ENCODE measurements at places on chromosomes 12 and 14.
A peak's percentile ranks its signal among the peaks of the same experiment; 100 is the strongest.

DNA sequence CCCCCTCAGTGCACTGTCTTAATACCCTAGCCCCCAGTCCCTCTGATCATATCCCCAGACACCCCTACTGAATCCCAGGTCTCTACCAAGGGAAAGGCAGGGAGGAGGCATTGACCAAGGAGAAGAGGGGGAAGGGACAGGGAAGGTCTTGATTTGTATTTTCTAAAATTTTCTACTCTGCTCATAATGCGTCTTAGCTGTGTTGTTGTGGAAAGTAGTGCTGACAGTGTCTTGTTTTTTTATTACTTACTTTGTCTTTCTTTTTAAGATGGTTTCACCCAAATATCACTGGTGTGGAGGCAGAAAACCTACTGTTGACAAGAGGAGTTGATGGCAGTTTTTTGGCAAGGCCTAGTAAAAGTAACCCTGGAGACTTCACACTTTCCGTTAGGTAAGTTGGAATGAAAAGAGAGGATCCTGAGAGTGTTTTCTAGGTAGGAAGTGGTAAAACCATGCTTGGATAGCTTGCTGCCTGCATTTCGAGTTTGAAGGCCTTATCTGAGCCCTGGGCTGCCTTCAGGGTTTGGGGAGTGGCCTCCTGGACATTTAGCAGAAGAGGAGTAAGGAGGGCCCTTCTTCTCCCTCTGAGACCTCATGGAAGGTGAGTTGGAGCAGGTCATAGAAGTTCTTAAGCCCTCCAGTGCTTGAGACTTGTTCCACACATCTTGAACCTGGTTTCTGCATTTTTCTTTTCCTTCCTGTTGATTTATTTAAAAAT, 27.4 kb downstream of the PTPN11 start:
- no peak for DNase-seq

GRCh38 chr12:93098077-93098476, 169.0 kb upstream of the EEA1 start:
- DNase-seq = no peak

GRCh38 chr12:93242154-93242972, 135.4 kb upstream of the NUDT4 start:
- no peak for DNase-seq

GRCh38 chr12:52850681-52851080, 1.9 kb upstream of the KRT78 start:
- no peak for DNase-seq

DNA sequence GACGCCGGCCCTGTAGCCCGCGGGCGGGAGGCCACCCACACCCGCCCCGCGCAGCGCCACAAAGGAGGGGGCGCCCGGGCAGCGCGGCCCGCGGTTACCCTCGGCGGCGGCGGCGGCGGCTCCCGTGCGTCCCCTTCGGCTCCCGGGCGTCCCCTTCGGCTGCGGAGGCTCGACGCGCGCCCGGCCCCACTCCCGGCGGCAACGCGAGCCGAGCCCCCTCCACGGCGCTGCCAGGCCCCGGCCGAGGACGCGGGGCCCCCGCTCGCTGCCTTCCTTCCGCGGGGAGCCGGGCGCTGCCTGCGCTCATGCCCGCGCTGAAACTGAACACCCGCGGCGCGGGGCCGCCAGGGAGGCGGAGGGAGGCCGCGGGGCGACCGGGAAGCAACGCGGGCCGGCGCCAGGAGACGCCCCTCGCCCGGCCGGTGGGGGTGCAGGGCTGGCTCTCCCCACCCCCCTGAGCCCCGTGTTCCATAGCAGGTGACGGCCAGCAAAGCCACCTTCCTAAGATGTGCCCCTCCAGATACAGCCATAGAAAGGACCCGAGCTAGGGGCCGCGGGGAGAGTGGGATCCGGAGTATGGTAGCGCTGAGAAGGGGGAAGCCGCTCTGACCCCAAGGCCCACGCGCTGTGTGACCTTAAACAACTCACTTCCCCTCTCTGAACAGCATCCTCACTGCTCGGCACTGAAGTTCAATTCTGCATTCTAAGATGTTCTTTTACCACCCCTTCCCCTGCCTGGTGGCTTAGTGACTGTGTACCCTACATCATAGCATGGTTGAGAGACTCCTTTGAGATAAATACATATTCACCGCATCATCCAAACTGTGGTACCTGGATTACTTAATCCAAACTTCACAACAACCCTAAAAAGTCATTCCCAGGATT, 42.8 kb downstream of the KDM2B start:
- peak; percentile 64 for DNase-seq

DNA sequence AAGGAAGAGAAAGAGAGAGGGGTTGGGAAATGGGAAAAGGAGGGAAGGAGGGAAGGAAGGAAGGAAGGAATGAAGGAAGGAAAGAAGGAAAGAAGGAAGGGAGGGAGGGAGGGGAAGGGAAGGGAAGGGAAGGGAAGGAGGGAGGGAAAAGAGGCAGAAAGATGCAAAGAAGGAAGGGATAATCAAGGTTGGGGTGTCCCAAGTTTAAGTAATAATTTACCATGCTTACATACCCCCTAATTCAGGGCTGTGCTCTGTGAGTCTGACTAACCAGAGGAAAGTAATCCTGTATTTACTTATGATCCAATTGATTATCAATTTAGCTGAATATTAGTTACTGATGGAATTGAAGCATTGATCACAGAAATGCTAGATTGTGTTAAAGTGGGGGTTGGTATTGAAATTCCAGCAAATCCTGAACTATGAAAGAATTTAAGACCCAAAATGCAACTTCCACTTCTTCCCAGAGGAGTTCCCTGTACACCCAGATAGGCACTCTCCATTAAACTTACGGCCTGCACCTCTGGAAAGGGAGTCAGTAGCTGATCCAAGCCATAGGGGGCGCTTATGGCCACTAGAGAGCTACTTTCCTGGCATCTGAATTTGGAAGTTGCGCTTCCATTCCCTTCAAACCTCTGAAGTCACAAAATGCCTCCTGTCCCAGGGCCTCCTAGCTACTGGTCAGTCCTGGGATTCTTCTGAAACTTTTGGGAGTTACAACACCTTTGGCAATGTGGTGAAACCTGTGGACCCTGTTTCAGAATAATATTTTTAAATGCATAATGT, 162.7 kb upstream of the PWP1 start:
- no peak for DNase-seq

GRCh38 chr12:130673036-130673705, 42.9 kb downstream of the RIMBP2 start:
- DNase-seq = no peak

DNA sequence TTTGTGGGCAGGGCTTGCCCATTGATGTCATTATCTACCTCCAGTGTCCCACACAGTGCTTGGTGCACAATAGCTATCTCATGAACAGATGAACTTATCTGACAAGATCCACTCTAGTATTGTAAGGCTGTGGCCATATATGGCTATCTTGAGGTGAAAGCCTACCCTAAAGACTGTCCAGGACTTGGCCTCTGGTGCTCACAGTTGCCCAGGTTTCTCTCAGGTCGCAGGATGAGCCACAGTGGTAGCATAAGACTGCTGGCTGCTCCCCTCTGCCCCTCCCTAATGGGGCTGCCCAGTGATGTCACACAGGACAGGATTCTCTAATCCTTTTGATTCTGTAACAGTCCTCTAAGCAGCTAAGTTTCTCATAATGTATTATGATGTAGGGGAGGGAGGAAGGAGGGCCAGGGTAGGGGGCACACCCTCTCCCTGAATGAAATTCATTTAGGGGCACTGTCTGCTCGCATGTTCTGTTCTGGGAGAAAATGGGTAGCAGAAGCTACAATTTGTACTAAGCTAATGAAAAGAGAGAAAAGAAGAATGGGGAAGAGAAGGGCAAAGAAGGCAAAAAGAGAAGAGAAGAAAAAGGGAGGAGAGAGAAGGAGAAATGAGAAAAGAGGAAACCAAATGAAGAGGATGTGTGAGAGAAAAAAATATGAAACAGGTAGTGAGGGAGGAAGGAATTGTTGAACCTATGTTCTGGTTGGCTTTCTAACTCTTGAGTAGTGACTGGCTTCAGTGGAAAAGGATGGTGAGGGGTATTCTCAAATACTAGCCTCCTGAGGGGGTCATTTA, 3.4 kb upstream of the PPM1A start:
- no peak for DNase-seq

- DNase-seq = no peak
Measured at GRCh38 chr14:54516709-54517108, 7.0 kb downstream of the CGRRF1 start.

DNA sequence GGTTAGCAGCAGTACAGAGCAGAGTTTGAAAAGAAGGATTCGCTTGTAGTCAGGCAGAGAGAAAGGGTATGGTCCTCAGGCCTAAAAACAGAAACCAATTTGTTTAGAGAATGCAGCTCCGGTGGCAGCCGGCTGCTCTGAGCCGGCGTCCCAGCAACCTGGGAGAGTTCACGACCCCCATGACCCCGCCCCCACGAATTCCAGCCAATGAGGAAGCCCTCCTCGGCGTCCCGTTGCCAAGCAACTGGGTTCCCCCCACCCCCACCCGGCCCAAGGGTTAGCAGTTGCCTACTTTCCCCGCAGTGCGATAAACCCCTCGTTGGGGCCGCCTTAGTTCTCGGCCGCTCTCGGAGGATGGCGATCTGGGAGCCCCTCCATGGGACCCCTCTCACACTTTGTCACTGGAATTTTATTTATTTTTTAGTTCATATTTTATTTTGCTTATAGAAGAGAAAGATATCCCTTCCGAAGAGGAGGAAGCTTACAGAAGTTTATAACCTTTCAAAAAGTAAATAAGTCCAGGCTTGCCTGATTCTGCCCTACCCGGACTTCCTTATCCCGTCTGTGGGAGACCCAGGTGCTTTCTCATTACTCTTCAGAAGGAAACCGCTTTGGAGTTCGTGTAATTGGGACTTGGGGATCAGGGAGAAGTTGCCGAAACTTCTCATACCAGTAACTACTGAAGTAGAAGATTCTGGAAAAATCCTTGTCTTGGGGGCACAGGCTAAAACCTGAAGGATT, at the start of gene CCDC60:
Gene CCDC60 (plus strand): TSS at position 300 of the 741 bp plus-strand sequence. CDS start 448 bp downstream, outside the sequence.
- no peak for DNase-seq

DNA sequence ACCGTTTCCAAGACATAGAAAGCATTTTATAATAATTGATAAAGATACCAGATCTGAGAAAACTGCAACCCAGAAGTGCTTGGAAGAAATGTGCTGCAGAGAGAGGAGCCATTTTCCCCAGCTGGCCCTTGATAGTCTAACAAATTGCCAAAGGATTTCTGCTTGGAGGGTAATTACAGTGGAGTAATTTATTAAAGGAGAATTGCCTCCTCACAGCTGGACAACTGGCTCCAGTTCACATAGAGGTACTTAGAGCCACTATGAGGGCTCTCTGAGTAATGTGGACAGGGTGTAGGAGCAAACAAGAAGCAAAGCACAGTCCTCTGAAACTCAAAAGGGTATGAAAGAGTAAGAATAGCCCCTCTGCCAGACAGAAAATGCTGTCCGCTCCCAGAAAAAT, 335.6 kb downstream of the SYT1 start:
- no peak for DNase-seq

DNA sequence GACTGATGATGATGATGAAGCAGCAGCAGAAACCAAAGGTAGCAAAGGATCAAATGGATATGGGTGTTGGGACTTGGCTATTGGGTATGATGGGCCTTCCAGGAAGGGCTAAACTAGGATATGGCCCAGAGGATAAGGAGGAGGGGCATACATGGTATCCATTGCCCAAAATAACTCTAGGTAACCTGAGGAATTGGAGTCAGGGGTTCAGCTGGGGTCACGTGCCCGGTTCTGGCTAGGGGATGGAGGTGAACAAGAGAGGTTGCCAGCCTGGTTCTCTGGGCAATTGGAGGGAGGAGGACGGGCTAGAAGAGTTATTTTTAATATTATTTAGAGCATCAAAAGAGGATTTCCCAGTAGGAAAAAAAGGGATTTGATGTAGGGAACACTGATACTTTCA, 2.7 kb upstream of the ANKRD52 start:
- DNase-seq = no peak

DNA sequence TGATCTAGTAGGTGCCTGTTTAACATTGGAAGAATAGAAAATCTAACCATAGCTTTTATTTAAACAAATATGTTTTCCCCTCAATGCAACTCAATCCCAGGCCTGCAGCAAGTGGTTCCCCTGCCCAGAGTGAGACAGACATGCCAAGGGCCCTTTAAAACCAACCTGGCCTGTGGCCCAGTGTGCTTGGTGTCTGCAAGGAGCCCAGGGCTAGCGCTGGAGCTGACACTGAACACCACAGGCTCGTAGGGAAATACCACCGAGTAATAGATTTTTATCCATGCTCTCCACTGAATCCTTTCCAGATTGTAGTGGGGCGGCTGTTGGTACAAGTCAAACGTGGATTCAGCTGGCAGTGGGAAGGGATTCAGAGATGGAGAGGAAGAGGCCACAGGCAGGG, 95.6 kb upstream of the NRXN3 start:
- no peak for DNase-seq

GRCh38 chr14:69909826-69910550, 30.8 kb downstream of the SMOC1 start:
- DNase-seq = no peak

DNA sequence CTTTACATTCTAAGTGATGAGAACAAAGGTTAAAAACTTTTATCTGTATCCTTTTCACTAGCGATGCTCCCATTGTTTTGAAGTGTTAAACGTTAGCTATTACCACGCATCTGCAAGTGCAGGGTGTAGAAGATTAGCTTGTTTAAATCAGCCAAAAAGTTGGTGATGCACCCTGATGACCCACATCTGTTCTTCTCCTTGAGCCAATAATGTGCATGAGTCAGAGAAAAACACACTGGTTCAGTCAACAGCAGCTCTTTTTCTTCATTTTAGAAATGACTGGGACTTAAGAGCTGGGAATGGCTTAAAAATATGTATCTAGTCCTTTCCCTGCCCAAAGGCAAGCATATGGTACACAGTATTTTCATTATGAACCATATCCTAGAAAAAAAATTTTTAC, 323.5 kb upstream of the PDE3A start:
- no peak for DNase-seq

DNA sequence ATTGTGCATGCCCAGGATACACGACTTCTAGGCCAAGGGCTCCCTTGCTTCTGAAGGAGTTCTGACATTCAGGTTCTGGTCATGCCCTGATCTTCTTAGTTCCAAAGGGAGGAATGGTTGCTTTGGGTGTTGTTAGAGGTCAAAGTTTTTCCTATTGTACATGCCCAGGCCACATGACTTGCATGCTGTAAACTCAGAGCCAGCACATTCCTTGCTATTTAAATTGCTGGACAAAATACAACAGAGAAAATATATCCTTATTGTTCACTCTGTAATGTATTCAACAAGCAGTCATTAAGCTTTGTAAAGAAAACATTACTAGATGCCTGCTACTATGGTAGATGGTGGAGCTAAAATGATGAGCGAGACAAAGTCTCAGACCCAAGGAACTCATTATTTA, 71.2 kb upstream of the COCH start:
- DNase-seq = no peak
